Cerebellar cortex (tissue), 1 donor: ENCODE measurements at places on chromosomes 2 and 18.

- DNase-seq, result peak; percentile 50
These were observed 38.3 kb downstream of the TTC32 start for GRCh38 chr2:19863303-19864041.

DNA sequence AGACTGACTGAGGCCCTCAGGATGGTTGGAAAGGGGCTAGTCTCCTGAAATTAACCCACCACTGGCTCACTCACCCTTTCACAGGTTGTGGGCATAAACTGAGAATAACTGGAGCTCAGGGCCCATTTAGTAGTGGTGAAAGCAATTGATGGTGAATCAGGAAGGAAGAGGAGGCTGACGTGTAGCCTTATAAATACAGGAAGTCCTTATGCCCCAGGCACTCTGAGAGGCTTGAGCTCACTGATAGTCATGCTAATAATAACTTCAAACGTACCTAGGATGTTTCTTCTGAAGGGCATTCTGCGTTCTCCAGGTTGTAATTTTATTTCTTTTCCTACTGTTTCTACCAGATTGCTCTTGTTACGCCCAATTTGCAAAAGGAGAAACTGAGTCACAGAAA is 328.4 kb downstream of the CLIP4 start:
- no peak for DNase-seq

- DNase-seq, result no peak
These were observed 205.8 kb downstream of the INSIG2 start for GRCh38 chr2:118294063-118294462.

GRCh38 chr2:25673300-25674076 is at the start of gene DTNB:
Gene DTNB, minus strand, starts transcription at chr2:25673577. Its CDS starts 20,917 bp downstream, at chr2:25652660.
- DNase-seq, result peak; percentile 53

GRCh38 chr2:3141696-3142095 is 235.9 kb downstream of the EIPR1 start:
- no peak for DNase-seq

GRCh38 chr2:154849482-154849881 is 151.0 kb downstream of the KCNJ3 start:
- DNase-seq, result peak; percentile 53

- no peak for DNase-seq
These were observed 203.9 kb upstream of the ALPP start for GRCh38 chr2:232174662-232175061.

- DNase-seq, result peak; percentile 36
These were observed 399.8 kb downstream of the TMEM182 start for GRCh38 chr2:103161456-103162289.

- DNase-seq, result no peak
These were observed 46.2 kb downstream of the ARHGAP15 start for GRCh38 chr2:143175438-143175837.

DNA sequence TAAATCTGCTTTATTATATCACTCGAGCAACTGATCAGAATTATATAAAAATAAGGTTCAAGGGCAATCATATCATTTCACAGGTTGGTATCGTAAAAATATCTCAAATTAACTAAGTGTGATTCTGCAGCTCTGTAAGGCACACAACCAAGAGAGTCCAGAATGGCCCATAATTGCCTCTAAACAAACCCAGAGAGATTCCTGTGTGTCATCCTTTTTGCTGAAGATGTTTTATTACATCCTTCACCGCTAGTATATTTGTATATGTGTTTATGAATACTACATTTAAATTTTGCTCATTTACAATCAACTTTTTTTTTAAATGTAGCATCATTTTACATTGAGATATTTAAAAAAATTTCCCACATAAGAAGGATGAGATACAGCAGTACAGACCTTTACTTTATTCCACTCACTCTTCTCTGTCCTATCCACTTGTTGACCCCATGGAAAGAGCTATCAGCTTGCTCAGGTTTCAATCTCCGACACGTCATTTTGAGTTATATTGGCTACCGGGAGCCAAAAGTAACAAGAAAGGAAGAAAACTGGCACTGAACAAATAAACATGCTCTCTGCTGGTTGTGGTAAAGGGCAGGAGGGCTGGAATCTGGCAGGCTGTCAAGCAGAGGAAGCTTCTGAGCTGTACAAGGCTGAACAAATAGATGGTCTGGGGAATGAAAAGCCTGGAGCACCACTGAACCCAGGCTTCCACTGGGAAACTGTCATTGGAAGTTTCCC is 23.1 kb downstream of the PLA2R1 start:
- DNase-seq, result no peak

DNA sequence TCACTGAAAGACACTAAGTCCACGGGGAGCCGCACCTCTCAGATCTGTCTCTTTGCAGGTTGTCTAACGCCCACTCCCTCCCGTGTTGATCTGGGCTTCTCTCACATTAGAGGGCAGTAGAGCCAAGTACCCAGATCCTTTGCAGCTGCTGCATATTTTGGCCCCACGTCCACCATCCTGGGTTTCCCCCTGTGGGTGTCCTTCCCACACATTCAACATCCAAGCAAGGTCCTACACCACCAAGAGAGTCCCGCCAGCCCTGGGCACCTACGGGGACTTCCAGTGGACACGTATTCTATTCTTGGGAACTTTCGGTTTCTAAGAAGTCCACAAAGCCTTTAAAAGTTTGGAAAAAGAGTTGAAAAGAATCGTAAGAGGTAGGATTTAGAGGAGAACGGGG is 116.6 kb downstream of the ATL2 start:
- no peak for DNase-seq

DNA sequence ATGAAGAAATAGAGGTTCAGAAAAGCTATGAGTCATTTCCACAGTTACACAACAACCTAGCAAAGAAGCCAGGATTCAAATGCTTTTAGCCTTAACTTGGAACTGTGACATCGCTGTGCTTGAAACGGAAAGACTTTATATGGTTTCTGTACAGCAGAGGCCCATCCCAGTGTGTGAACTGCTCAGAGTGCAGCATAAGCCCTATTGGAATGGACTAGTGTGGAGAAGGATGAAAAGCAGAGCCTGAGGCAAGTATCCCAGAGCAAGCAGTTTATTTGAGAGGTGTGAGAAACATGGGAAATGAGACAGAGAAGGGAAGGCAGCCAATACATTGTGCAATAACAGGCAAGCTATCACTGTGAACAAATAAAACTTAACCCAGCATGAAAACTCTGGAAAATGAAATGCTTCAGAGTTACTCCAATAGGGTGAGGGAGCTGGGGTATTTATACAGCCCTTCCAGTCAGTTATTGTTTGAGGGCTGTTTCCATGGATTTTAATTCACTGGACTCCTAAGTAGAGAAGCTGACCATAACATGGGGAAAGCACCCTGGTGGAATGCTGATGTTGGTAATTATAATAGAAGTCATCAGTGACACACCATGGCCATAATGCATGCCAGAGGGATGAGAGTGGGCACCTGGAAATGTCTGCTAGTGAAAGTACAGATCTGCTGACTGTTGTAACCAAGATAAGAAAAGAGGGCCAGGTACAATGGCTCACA is 254.0 kb upstream of the POU3F3 start:
- no peak for DNase-seq

- no peak for DNase-seq
These were observed 49.4 kb upstream of the APCDD1 start for GRCh38 chr18:10405014-10405493.

DNA sequence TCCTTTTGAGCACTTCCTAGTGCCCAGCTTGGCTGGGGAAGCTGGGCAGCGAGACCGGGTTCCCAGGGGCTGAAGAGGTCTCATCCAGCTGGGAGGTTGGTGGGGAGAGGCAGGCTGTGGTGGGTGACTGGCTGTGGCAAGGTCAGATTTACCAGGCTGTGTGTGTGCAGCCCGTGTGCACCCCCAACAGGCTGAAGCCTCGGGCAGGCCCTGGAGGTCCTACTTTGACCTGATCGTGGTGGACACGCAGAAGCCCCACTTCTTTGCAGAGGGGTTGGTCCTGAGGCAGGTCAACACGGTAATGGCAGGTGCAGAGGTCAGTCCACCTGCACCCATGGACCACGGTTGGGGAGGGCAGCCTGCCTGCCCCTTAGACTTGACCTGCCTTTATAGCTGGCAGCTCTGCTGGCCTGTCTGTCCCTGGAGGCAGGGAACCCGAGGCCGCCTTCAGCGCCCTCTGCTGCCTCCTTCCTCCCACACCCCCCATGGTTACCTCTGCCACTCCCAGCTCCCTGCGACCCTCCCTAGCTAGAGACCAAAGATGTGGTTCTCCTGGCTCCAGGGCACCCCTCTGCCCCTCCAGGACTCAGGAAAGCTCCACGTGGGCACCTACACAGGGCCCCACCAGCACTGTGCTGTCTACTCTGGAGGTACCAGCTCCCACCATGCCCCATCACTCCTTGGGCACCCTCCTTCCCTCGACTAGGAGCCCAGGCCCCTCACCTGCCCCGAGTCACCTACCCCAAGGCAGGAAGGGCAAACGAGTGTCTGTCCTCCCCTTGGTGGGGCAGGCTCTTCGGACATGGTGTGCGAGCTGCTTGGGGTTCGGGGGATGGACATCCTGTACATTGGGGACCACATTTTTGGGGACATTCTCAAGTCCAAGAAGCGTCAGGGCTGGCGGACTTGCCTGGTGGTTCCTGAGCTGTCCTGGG is 4.0 kb downstream of the NT5DC4 start:
- DNase-seq, result peak; percentile 20

DNA sequence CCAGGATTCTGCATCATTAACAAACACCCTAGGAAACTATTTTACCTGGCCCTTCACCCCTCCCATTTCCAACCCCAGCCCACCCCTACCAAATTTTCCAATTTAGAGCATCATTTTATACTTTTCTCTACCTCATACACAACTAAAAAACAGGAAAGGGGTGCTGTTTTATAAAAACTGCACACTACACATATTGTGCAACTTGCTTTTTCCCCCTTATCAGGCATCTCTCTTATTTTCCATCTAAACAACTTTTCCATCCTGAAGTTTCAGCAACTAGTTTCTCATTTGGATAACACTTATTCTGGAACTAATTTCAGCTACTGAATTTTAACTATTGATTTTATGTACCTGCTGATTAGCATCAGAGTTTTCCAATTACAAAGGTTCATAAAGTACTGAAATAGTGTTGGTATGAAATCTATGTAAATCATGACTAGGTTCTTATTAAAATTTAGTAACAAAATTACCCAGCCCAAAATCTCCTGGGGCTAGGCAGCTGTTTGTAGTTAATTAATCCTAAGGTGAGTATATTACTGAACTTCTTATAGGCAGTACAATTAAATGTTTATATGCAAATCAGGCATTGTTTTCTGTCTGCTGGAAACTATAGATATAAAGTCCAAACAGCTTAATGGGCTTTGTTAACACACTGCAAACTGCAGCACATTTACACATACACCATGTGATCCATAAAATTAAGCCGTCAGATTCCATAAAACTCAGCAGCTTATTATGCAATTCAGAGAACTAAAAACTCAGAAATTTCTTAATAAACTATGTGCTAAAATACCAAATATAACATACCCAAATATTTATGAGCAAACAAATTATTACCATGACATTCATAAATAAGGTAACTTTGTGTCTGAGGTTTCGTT is 7.9 kb downstream of the SF3B1 start:
- DNase-seq, result no peak

GRCh38 chr2:67955748-67956603 is 106.8 kb downstream of the C1D start:
- DNase-seq, result no peak

DNA sequence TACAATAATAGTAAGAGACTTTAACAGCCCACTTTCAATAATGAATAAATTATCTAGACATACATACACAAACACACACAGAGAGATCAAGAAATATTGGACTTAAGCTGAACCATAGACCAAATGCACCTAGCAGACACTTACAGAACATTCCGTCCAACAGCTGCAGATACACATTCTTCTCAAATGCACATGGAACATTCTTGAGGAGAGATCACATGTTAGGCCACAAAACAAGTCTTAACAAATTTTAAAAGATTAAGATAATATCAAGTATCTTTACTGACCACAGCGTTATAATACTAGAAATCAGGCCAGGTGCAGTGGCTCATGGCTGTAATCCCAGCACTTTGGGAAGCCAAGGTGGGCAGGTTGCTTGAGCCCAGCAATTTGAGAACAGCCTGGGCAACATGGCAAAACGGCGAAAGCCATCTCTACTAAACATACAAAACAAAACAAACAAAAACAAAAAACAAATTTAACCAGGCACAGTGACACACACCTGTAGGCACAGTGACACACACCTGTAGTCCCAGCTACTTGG is 7.4 kb downstream of the CERKL start:
- DNase-seq, result peak; percentile 64

- DNase-seq, result no peak
These were observed 164.9 kb upstream of the SALL3 start for GRCh38 chr18:78814766-78815165.

- no peak for DNase-seq
These were observed 36.2 kb upstream of the SNORC start for GRCh38 chr2:232833830-232834229.

GRCh38 chr18:3162181-3162580 is 57.6 kb downstream of the MYOM1 start:
- no peak for DNase-seq

DNA sequence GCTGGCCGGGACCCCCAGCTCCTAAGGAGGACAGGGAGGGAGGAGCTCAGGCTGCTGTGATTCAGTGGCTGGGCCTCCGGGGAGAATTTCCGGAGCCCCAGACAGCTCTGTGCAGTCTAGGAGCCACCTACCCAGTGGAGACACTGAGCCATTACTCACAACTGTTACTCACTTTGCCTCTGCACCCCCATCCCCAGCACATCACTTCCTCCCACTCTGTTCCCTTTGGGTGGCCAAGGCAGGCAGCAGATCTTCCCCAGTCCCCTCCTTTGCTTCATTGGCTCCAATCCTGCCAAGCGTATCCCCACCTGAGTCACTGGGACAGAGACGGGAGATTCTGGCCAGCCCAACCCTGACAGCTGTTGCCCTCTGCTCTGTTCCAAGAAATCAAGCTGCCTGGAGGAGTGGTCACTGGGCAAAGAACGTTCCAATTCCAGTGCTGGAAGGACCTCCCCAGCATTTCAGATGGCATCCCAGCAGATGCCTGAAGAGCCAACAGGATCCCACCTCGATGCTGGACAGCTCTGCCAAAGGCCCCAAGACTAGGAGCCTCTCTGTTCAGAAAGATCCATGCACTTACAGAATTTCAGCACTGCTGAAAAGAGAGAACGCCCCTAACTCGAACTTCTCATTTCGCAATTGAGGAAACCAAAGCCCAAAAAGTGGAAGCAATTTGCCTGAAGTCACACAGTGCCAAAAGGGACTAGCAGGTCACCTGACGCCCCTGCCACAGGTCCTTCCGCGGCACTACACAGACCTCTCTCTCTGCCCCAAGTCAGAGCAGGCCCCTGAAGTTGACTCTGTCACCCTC is 68.3 kb downstream of the TNS1 start:
- DNase-seq, result no peak
